ENCODE measurements at places on chromosomes 16 and 17.

GRCh38 chr16:31229501-31229900 lies 12.6 kb upstream of the PYDC1 start:
- DNase-seq, result no peak

- no peak for DNase-seq
Measured at GRCh38 chr16:78675312-78675711, 575.9 kb downstream of the WWOX start.

GRCh38 chr17:39026980-39027451 lies 59.8 kb upstream of the FBXO47 start:
- DNase-seq, result peak; percentile 69

GRCh38 chr17:9206410-9206703 lies 185.0 kb downstream of the NTN1 start:
- no peak for DNase-seq

- no peak for DNase-seq
Measured at GRCh38 chr17:58191241-58191896, 1.2 kb upstream of the EPX start.

GRCh38 chr17:44272321-44272951 lies 4.5 kb upstream of the SLC4A1 start:
- DNase-seq, result no peak

DNA sequence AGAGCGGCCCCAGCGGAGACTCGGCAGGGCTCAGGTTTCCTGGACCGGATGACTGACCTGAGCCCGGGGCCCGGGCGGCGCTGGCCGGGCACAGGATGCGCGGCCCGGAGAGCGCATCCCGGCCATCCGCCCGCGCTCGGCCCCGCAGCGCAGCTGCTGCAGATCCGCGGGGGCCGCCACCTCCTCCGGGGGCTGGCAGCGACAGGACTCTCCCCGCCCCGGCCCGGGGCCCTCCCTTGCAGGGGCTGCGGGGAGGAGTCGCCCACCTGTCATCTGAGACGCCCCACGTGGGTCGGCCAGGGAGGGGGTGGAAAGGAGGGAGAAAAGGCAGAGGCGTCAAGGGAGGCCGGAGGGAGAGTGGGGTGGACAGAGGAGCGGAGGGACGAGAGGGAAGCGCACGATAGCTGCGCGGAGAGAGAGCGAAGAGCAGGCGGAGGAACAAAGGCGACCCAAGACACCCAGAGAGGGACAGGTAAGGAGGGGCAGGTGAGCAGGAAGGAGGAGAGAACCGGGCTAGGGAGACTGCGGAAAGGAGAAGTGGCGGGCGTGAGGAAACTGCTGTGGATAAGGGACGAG lies 471 bp upstream of the PRKAR1A start:
- DNase-seq, result peak; percentile 77

- peak; percentile 91 for DNase-seq
Measured at GRCh38 chr17:51166987-51167931, 1.0 kb downstream of the NME2 start.

GRCh38 chr16:23006380-23006779 lies 142.9 kb downstream of the USP31 start:
- DNase-seq, result no peak

DNA sequence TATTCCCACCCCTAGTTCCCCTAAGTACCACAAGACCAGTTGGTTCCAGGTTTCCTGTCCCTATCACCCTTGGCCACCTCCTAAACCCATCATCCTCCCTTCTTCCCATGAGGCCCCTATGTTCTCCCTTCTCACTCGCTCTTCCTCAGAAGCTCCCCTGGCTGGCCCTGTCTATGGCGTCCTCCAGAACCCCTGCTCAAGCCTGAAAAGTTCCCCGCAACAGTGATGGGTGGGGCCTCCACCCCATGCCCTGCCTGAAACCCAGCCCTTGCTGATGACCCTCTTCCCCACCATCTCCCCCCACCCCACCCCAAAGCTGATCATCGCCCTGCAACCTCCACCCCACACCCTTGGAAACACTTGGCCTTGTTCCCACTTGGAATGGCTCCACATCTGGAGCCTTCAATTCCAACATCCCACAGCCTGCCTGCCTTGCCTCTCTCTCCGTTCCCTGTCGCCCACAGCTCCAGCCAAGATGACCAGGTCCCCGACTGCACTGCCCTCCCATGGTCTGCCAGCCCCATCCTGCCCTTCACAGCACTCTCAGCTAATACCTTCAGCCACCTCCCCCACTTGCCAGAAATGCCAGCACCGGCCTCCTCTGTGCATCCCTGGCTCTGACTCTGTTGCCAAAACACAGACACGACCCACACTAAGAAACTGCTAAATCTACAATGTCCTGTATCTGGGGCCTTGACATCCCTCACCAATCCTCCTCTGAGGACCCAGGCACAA lies 10.5 kb downstream of the OSBPL7 start:
- no peak for DNase-seq

DNA sequence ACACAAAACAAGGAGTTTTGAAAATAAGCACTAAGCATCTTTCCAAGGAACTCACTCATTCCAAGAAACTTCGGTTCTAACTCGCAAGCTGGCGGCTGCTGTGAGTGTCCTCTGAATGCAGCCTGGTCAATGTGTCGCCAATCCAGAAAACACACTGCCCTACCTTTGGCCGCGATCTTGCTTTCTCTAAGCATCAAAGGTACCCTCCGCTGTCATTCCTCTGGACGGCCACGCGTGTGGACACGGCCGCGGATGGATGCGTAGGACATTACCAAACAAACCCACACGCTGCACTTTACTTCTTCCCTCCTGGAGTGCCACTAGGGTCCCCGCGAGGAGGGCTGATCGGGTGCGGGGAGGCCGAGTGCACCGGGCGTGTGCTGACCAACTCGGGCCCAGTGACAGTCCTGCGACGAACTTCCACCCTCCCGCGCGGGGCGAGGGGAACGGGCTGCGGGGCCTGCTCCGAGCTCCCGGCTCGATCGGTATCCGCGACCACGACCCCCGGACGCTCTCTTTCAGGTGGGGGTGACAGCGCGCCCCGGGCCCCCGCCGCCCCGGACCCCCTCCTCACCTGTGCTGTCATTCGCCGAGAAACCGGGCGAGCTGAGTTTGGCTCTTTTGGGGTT lies 1.1 kb downstream of the CREBBP start:
- no peak for DNase-seq

- DNase-seq, result no peak
Measured at GRCh38 chr17:8144401-8145231, 7.6 kb downstream of the PER1 start.

GRCh38 chr16:23052908-23053580 lies 96.2 kb downstream of the USP31 start:
- no peak for DNase-seq

DNA sequence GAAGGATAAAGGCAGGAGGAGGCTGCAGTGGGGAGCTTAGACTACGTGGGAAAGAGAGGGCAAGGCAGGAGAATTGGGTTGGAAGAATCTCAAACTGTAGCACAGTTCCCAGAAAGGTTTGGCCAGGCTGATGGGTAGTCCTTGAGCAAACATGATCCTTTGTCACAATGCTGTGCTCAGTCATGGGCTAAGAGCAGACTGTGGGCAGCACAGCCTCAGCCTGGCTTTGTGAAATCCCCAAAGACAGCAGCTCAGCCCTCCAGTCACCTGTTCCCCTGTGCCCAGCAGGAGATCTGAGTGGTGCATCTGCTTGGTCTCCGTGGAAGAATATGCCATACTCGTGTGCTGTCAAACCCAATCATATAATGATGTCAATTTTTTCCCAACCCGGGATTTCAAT lies 10.6 kb upstream of the ENGASE start:
- no peak for DNase-seq

- DNase-seq, result no peak
Measured at GRCh38 chr16:11094075-11094856, 149.9 kb downstream of the CLEC16A start.

DNA sequence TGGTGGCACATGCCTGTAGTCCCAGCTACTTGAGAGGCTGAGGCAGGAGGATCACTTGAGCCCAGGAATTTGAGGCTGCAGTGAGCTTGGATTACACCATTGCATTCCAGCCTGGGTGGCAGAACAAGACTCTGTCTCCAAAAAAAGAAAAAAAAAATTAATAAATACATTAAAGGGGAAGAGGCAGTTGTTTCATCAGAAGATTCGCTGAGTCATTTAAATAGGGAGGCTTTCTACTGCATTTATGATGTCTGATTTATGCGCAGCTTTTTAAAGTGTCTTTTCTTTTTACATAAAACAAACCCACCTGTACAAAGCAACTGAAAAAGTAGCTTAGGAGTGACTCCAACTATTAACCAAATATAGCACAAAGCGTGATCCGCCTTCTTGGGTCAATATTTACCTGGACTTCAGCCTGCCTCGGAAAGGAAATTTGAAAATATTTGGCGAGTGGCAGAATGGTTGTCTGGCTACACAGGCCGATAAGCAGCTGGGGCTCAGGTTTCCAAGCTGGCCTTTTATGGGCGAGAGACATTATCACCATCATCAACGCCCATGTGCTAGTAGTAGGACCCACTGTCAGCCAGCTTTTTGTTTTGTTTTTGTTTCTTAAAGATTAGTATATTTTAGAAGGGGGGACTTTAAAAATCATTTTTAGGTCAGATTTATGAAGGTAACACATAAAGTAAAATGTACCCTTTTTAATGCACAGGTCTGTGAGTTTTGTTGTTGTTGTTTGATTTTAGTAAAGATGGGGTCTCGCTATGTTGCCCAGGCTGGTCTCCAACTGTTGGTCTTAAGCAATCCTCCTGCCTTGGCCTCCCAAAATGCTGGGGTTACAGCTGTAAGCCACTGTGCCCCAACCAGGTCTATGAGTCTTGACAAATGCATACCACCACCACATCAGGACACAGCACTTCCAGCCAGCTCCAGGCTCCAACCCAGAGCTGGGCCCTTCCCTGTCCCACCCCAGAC lies 42.5 kb upstream of the RASD1 start:
- DNase-seq, result no peak

GRCh38 chr16:82350560-82350959 lies 180.5 kb upstream of the MPHOSPH6 start:
- no peak for DNase-seq

GRCh38 chr17:49946208-49946607 lies 22.8 kb upstream of the DLX4 start:
- no peak for DNase-seq
